ENCODE measurements at places on chromosomes 3 and 15. TPM values are rescaled to one million over a fixed set of nuclear protein-coding genes. Genes with fewer than 3 reads are reported as not detected.

Gene SEC22C
- total RNA-seq, result 27.1 TPM

Gene SH2D7
- not detected for total RNA-seq

Gene GRIP2
- 52.0 TPM for total RNA-seq

Gene FBN1
- total RNA-seq, result 47.7 TPM

Gene C2CD4B
- 3.0 TPM for total RNA-seq

Gene C3orf85
- not detected for total RNA-seq

Gene CHST13
- 0.52 TPM for total RNA-seq

Gene GOLGA8R
- total RNA-seq, result 4.2 TPM

Gene GBE1
- total RNA-seq, result 83.9 TPM

Gene PCLAF
- 0.67 TPM for total RNA-seq

Gene RAD18
- total RNA-seq, result 1.5 TPM

Data from heart right ventricle (tissue), 16 donors.